ENCODE measurements at places on chromosomes 1 and 21.

GRCh38 chr21:21463456-21463855, 465.2 kb downstream of the NCAM2 start:
- DNase-seq, result no peak

DNA sequence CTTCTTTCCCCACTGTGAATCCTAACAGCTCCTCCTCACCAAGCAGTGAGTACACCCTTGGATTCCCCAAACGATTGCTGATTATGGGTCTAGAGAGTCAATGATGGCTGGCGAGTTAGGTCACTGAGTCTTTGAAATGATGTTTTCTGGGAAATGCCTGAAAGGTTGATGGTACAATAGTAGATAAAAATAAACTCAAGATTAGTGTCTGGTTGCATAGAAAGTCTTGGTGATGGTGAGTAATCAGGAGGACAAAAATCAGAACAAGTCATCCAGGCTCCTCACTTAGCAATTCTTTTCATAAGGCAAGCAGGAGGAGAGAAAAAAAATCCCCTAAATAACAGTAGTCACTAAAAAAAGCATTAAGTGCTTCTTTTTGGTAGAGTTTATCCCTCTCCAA, 22.6 kb downstream of the HLX start:
- DNase-seq, result no peak

DNA sequence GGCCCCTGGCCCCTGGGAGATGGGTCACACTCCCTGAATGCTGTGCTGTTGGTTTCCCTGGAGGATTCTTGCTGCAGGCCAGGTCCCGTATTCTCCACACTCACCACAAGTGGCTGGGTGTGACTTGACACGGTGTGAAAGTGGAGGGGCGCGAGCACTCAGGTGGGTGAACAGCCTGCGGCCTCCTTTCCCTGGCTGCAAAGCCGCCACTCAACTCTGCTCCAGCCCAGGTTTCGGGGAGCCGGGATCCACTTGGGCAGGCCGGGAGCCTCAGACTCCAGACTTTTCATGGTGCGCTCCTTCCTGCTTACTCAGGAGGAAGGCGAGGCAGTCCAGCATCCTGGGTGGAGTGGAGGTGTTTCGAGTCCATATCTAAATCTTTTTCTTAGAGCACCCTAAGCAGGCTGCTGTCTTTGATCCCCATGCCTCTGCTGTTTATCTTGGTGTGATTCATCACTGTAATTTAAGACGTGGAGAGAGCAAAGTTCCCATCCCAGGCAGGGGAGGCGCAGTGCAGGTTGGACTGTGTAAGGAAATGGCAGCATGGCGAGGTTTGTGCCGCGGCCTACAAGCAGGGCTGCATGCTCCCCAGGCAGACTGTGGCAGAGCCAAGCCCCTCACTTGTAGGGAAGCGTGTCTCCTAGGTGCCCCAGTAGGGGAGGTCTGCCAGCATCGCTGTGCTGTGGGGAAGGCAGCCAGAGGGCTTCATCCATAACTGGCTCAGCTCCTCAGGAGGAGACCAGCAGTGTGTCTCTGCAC, 29.6 kb downstream of the VANGL1 start:
- no peak for DNase-seq

GRCh38 chr21:17446737-17447136, 66.1 kb upstream of the CXADR start:
- no peak for DNase-seq

DNA sequence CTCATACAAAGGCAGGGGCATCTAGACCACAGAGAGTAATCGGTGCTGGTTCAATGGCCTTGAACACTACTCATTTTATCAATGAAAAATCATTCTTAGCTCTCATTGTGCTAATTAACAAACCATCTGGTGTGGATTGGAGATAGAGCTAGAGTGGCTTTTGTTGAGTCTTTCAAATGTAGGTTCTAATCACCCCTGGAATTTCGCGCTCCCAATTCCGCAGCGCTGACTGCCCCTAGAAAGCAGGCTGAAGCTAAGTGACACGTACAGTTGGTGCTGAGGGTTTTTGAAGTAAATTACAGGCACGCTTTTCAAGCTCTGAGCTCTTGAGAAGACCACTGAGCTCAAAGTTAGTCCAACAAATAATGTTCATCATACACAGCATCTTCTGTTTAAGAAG, 31.2 kb upstream of the CA6 start:
- peak; percentile 91 for DNase-seq

- peak; percentile 93 for DNase-seq
These were observed 492 bp upstream of the PGM1 start for GRCh38 chr1:63592536-63593302.

- no peak for DNase-seq
These were observed 59.0 kb upstream of the F3 start for GRCh38 chr1:94600556-94600955.

GRCh38 chr21:28516021-28516420, 476.7 kb downstream of the LTN1 start:
- no peak for DNase-seq

GRCh38 chr1:235460770-235461169, 43.5 kb downstream of the B3GALNT2 start:
- DNase-seq, result no peak

DNA sequence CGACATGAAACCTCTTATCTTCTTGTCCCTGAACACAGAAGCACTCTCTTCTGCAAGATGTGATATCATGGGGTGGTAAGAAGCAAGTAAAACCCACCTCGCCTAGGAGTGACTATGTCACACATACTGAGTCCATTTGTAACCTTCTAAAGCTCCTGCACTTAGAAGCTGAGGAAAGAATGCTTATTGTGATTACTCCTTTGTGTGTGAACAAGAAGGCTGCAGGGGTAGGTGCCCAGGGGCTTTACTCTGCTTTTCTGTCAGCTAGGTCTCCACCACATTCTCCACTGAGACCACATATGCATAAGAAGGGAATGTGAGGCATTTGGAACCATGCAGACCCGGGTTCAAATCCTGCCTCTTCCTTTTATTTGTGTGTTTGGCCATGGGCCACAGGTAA, 144.3 kb downstream of the DMRTA2 start:
- peak; percentile 57 for DNase-seq

DNA sequence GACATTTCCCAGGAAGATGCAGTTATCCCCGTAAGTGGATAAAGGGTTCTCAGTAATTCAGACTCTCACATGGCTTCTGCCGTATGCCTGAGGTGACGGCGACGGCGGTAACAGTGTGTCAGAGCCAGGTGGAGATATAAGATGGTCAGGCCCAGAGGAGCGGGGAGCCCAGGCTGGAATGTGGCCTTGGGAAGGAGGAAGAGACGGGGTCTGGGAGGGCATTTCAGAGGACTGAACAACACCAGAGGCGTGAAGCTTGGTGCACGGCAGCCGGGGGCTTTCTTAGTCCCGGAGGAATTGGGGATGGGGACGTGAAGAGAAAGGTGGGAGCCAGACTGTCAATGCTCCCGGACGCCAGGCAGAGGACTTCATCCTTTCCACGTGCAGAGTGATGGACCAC, 1.0 kb downstream of the RER1 start:
- DNase-seq, result no peak

- DNase-seq, result no peak
These were observed 45.3 kb downstream of the AKNAD1 start for GRCh38 chr1:108811611-108812010.

Measured in mesendoderm (in vitro differentiated cells).